Ascending aorta (tissue), 2 donors: ENCODE measurements at places on chromosomes 12 and 14. TPM values are rescaled to one million over a fixed set of nuclear protein-coding genes. Genes with fewer than 3 reads are reported as not detected.
A peak's percentile ranks its signal among the peaks of the same experiment; 100 is the strongest.

DNA sequence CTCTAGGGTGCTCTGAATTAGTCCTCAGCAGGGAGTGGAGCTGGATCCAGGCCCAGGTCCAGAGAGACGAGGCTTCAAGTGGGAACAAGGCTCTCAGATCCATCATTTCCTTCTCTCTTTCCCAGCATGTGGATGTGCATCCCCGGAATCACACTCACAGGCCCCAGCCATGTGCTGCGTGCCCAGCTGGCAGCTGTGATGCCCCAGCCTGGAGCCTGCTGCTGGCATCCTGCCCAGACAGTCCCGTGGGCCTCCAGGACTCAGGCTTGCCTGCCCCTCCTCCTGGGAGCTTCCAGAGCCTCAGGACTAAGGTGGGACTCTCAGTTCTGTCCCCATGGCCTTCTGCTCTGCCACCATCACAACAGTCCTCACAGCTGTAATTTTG is 6.2 kb upstream of the KRT84 start:
- DNase-seq = no peak

GRCh38 chr12:18492372-18493025 is 231.2 kb downstream of the PIK3C2G start:
- no peak for DNase-seq

DNA sequence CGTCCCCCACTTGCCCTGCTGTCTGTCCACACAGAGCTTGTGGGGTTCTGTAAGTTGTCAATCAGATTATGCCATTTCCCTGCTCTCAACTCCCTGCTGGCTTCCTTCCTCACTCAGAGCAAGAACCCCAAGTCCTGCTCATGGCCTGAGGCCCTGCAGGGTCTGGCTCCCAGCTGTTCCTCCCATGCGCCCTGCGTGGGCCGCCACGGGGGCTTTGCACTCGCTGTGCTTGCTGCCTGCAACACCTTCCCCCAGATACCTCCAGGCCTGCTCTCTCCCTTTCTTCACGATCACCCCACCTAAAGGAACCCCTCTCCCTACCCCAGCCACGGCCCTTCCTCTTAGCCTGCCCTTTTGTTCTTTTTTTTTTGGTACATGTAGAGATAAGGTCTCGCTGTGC is 234.6 kb downstream of the AACS start:
- DNase-seq = no peak

DNA sequence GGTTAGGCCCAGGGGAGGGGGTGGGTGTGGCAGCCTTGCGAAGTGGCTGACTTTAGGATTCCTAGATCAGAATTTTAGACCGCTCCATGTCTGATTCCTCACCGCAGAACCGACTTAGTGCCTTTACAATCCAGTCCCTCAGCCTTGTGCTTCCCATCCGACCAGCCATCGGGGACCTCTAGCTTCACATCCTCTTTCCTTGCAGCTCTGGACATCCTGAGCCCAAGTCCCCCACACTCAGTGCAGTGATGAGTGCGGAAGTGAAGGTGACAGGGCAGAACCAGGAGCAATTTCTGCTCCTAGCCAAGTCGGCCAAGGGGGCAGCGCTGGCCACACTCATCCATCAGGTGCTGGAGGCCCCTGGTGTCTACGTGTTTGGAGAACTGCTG is 557 bp downstream of the COPS7A start:
- DNase-seq = peak; percentile 64

DNA sequence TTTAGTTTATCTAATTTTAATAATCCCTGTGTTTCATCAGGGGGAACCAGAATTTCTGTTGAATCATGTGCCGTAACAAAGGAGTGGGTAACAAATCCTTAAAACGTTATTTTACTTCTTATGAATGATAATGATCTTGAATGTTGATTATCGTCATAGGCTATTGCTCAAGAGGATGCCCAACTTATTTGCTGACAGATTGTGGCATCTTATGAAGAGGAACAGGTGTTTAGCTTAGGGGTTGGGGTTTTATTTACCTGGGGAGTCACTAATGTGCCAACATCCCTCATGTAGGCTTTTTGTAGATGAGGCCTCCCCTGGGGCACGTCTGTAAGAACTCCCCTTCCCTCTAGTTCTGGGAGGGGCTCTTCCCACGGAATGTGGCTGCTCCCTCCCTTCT is 32.4 kb upstream of the TMX1 start:
- no peak for DNase-seq

GRCh38 chr14:72893636-72894322 is at the start of gene DPF3:
Gene DPF3 (minus strand): TSS chr14:72894101. CDS start chr14:72894088, 13 bp downstream.
- DNase-seq = peak; percentile 97

GRCh38 chr14:56342494-56342942 is 224.3 kb downstream of the PELI2 start:
- DNase-seq = no peak

DNA sequence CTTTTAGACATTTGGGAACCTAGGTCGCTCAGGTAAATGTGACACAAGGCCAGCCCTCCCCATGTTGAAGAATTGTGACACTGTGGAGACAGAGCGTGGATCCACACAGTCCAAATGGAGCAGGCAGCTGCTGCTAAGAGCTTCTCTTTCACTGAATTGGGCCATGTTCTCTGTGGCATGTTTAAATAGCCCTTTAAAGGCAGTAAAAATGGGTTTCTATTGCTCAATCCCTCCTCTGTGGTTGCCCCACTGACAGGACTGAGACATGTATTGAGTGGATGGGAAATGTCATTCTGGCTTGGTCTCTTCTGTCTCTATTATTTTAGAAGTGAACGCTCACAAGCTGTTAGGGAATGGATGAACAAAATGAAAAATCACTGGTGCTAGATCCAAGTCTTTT is 84.0 kb upstream of the PRICKLE1 start:
- no peak for DNase-seq

DNA sequence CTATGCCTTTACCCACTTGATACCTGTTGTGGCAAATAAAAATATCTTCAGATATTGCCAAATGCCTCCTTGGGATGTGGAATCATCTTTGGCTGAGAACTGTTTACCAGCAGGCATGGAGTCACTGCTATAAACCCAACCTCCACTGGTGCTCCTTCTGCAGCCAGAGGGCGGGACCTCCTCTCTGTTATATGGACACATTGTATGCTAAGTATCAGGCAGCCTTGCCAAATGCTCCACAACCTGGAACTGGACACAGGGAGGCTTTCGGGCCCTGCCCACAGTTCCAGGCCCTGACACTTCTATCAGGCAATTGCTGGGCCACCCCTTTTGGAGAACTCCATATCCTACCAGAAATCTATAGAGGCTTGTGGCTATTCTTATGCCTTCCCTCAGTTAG is 201.0 kb downstream of the TMX1 start:
- no peak for DNase-seq

- no peak for DNase-seq
Measured at GRCh38 chr14:51680031-51680430, 28.3 kb downstream of the FRMD6 start.

GRCh38 chr12:29750131-29750927 is 33.4 kb downstream of the TMTC1 start:
- no peak for DNase-seq

- DNase-seq = no peak
Measured at GRCh38 chr14:103732868-103733620, 17.4 kb downstream of the ZFYVE21 start.

DNA sequence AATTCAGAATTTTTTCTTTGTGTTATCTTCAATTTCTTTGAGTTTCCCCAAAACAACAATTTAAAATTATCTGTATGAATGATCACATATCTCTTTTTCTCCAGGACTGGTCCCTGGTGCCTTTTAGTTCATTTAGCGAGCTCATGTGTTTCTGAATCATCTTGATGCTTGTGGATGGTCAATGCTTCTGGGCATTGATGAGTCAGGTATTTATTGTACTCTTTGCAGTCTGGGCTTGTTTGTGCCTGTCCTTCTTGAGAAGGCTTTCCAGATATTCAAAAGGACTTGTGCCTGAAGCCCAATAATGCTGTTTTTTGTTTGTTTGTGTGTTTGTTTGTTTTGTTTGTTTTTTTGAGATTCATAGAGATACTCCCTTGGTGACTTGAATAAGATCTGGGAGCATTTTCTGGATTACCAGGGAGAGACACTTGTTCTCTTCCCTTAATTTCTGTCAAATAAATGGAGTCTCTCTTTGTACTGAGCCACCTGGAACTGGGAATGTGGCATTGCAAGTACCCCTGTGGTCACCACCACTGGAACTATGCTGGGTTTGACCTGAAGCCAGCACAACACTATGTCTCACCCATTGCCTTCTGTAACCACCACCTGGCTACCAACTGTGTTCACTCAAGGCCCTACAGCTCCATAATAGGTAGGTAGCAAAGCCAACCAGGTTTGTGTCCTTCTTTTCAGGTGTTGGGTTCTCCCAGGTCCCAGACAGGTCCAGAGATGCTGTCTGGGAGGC is 56.3 kb downstream of the SLC6A15 start:
- DNase-seq = no peak

DNA sequence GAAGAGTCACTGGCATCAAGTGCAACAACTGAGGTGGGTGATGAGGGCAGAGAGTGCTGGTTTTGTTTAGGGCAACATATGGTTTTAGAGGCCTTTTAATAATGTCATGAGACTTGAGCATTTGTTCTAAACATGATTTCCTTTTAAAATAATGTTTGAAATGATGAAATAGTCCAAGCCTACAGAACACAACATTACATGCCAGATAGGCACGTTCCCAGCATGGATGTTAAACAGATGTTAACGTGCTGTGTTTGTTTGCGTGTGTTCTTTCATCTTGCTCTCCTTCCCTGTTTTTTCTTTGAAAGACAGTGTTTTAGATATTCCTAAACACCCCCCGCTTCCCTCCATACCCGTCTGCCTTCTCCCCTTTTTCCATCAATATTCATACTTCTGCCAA is 82.3 kb downstream of the RGS6 start:
- DNase-seq = no peak

GRCh38 chr14:64388533-64389285 is 556 bp downstream of the MTHFD1 start:
- no peak for DNase-seq

GRCh38 chr12:55673638-55674037 is 34.1 kb downstream of the ITGA7 start:
- no peak for DNase-seq

- no peak for DNase-seq
Measured at GRCh38 chr14:60508707-60509437, at the start of gene SIX6. Gene SIX6 (plus strand): TSS chr14:60509146. CDS start chr14:60509399, 253 bp downstream.

GRCh38 chr12:14418451-14418890 is 53.0 kb downstream of the ATF7IP start:
- DNase-seq = no peak

DNA sequence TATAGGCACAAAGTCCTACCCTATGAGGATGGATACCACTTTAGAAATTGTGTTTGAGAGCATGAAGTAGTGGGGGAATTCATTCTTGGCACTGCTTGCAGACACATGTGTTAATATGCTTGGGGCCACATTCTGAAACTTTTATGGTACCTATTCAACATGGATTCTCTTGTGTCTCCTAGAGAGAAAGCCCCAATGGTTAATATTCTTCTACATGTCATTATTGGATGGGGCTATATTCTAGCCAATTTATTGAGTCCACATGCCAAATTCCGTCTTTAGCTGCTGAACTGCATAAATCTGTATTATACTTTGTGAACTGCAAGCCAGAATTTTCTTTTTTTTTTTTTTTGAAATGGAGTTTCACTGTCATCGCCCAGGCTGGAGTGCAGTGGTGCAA is 140.0 kb downstream of the KICS2 start:
- no peak for DNase-seq

- no peak for DNase-seq
Measured at GRCh38 chr14:26332966-26333365, 264.9 kb downstream of the NOVA1 start.

DNA sequence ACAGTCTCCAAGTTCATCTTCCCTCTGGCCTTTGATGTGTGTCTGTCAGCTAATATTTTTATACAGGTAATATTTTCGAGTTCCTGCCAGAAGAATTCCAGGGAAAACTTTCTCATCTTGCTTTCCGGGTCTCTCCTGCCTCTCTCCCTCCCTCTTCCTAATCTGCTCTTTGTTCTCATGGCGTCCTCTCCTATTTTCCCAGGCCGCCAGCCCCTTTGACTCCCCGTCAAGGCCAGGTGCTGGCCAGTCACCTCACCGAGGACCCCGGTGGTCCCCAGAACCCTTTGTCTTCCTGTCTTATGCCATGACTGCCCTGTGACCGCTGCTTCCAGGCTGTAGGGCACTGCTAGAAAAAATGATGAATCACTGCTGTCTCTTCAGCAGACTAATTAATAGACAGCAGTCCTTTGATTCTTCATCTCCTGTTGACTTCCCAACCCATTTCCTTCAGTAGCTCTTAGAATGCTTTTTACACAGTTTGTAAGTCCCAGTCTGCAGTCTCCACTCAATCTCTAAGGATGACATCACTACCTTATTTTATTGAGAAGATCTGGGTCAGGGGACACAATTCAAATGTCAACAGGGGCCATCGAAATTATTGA is 40.7 kb downstream of the PPFIBP1 start:
- no peak for DNase-seq

DNA sequence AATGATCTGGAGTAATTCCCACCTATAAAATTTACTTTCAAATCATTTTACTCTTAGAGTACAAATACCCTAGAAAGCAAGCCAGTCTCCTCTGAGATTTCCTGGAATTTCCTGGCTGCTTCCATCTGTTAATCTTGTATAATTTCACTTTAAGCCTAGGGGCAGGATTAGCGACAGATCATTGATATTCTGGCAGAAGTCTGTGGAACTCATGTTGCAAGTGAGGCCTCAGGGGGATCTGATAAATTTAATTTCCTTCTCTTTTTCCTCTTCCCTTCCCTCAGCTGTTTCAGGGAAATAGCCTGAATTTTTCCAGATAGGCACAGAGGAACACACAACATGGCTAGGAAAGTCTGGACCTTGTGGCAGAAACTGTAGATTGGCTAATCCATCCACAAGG is 5.9 kb upstream of the KRT6A start:
- DNase-seq = no peak

DNA sequence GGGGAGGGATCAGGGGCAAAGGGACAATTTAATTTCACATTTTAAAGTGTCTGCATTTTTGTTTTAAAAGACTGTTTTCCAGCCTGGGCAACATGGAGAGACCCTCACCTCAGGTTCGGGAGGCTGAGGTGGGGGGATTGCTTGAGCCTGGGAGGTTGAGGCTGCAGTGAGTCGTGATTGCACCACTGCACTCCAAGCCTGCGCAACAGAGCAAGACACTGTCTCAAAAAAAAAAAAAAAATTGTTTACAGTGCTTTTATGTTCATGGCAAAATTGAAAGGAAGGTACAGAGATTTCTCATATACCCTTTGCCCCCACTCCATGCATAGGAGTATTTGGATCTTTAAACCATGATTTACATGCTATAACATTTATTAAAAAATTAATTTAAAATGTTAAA is 16.4 kb upstream of the HVCN1 start:
- no peak for DNase-seq

The ABCC9 gene
- total RNA-seq = 19.8 TPM

The OASL gene
- total RNA-seq = not detected

The MANSC1 gene
- total RNA-seq = 72.1 TPM

The SLC6A15 gene
- total RNA-seq = not detected

The GON7 gene
- total RNA-seq = 4.6 TPM

The WASHC4 gene
- total RNA-seq = 22.8 TPM

The B4GALNT3 gene
- total RNA-seq = 10.4 TPM

The GPX2 gene
- not detected for total RNA-seq

The EPYC gene
- total RNA-seq = not detected

The IL22 gene
- total RNA-seq = not detected

The MYH6 gene
- not detected for total RNA-seq

The GSG1 gene
- not detected for total RNA-seq
